Mucosa of descending colon (tissue), 3 donors: ENCODE measurements at places on chromosomes 4 and X. TPM values are rescaled to one million over a fixed set of nuclear protein-coding genes. Genes with fewer than 3 reads are reported as not detected.

Gene SAGE1
- total RNA-seq, result not detected

Gene IGBP1
- 69.7 TPM for total RNA-seq

Gene G3BP2
- 149 TPM for total RNA-seq

Gene SSX2
- total RNA-seq, result not detected

Gene KLF8
- total RNA-seq, result 3.0 TPM

Gene GPR82
- 1.3 TPM for total RNA-seq

DNA sequence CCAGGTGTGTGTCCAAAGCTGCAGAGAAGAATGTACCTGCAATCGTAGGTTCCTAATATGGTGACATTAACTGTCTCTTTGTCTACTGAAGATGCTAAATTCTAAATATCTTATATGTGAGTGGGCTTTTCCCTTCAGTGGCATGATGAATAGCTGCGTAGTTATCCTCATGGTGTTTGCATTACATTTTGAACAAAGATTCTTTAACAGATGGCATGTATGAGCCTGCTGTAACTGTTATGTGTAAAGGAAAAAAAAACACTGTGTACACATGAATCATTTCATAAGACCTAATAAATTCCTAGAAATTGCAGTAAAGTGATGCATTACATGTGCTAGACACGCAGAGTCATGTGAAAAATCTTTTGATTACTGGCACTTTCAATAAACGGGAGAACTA lies 288.0 kb downstream of the SH2D1A start:
- DNase-seq, result no peak

DNA sequence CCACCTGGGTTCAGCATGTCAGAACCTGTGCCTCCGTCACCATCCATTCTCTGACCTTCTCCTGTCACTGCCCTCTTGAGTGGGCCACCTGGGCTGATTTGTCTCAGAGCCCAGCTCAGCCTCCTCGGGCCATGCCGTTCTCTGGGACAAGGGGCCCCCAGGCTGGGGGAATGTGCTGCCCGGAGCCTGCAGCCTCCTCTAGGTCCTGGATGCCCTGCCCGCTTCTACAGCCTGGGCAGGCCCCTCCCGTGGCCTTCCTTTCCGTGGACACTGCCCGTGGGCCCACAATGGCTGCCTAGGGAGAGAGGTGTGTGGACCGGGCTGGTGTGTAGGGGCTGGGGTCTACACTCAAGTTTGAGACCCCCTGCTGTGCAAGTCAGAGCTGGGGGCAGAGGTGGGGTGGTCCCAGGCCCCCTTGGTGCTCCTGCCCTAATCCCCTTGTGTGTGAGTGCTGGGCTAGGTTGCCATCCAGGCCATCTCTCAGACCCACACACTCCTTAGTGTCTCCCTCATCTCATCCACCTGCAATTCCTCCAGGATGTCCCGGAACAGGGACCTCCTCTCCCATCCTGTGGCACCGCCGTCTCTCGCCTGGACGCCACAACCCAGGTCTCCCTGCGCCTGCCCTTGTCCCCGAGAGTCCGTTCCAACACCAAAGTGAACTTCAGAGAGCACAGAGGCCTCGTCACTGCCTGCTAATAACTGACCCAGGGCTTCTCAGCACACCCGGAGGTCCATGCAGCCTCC lies 12.4 kb downstream of the PSAPL1 start:
- DNase-seq, result no peak

- DNase-seq, result no peak
Measured at GRCh38 chr4:8729408-8730149, 137.0 kb downstream of the CPZ start.

- peak; percentile 20 for DNase-seq
Measured at GRCh38 chr4:7299908-7300710, 107.8 kb downstream of the SORCS2 start.

DNA sequence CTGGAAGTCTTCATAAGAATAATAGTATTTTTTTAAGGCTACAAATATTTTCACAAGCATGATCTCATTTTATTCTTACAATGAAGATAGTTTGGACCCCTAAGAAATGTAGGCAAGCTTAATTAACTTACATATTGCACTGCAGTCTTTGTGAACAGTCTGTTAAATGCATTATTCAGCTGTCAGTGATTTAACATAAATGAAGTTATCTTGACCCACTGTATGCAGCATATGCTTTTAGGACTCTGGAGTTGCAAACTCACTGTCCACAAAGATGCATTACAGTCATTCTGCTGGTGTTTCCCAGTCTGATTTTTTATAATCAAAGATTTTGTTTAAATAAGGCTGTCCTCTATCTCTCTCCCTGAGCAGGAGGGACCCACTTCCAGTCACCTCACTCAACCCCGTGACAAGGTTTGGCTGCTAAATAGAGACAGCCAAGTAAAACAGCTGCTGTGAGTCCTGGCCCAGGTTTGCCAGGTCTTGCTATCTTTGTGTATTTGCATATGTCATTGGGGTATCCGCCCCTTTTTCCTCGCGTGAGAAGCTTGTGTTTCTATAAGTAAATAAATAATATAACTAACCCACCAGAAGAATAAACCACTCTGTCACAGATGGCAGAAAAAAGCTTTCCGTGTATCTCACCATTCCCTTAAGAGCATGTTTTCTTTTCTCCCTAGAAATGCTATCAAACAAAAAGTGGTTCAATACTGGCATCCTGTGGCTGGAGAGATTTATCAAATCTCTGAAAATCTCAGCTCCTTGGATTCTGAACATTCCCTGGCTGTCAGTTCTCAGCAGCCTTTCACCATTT lies 67.0 kb downstream of the SLC7A11 start:
- DNase-seq, result peak; percentile 65

DNA sequence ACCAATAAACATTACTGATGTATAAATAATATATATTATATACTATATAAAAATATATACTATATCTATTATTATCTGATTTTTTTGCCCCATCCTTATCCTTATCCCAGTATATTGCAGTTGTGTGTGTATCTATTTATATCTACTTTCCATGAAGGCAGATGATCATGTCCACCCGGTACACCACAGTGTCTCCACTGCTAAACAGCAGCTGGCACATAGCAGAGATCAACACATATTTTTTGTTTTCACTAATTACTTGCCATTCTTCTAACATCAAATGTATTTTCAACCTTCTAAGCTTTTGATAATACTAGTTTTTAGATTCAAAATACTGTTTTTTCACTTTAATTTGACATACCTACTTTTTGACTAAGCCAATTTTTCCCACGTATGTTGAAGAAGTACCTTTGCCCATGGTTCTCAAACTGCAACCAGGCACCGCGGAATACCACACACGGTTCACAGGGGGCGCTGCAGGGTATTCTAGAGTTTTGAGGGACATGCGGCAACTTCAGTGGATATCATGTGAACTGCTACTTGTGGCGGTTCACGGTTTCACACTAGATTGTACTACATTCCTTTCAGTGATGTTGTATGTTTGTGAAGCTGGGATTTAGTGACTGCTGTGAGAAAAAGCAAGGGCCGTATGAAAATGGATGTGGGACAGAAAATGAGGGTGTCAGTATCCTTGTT lies 182.5 kb upstream of the NPY2R start:
- peak; percentile 77 for DNase-seq

- DNase-seq, result no peak
Measured at GRCh38 chr4:72319601-72320021, 249.4 kb downstream of the ADAMTS3 start.

GRCh38 chrX:10939424-10939823 lies 171.7 kb upstream of the HCCS start:
- no peak for DNase-seq

- no peak for DNase-seq
Measured at GRCh38 chr4:16075061-16075460, 8.8 kb downstream of the PROM1 start.

- no peak for DNase-seq
Measured at GRCh38 chr4:3070709-3071500, 3.4 kb downstream of the HTT-AS start.

GRCh38 chrX:107574054-107574683 lies 54.1 kb upstream of the PRPS1 start:
- no peak for DNase-seq

GRCh38 chr4:120498678-120499077 lies 423.8 kb downstream of the PRDM5 start:
- DNase-seq, result no peak

GRCh38 chrX:123807835-123808416 lies 51.9 kb upstream of the XIAP start:
- no peak for DNase-seq

GRCh38 chr4:70927502-70928137 lies 25.5 kb downstream of the MOB1B start:
- no peak for DNase-seq

DNA sequence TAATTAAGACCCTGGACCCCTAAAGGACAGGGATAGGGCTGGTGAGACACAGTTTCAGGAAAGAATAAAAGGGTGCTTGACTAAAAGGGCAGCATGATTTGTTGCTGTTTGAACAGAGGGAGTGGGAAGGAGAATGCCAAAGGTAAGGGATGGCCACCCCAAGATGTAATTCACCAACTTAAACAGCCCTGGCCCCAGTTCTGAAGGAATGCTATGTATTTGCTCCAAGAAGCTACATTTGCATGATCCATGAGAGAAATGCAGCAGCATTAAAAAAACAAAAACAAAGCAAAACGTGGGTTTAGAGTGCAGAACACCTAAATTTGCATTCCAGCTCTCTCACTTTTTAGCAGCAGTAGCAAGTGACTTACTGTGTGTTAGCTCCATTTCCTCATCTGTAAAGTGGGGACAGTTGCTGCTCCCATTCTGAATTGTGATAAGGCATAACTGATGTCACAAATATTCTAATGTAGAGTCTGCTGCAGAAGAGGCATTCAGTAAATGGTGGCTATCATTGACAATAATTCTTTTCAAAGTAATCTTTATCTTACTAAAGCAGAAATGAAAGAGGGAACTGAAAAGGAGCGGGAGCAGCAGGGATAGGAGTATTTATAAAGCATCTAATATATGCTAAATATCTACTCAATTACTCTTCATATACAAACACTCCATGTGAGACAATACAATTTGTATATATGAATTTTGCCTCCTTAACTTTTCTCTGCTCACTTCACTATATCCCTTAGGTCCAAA lies 115.8 kb downstream of the PPARGC1A start:
- no peak for DNase-seq

DNA sequence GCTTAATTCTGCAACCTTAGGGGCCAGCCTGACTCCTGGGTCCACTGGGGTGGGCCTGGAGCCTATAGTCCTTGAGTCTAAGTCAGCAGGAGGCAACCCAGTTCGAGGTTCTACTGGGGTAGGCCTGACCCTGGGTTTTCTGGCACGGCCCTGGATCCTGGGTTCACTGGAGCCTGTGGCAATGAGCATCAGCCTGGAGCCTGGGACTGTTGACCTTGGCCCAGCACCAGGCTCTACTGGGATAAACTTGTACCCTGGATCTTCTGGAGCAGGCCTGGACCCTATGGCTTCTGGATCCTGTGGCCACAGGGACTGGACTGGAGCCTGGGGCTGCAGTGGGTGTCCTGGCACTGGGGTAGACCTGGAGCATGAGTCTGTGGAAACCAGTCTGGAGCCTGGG lies 874.3 kb upstream of the INTU start:
- no peak for DNase-seq

GRCh38 chrX:154348114-154348531 lies 26.3 kb downstream of the FLNA start:
- peak; percentile 12 for DNase-seq

GRCh38 chr4:30817447-30817846 lies 97.3 kb downstream of the PCDH7 start:
- DNase-seq, result no peak

DNA sequence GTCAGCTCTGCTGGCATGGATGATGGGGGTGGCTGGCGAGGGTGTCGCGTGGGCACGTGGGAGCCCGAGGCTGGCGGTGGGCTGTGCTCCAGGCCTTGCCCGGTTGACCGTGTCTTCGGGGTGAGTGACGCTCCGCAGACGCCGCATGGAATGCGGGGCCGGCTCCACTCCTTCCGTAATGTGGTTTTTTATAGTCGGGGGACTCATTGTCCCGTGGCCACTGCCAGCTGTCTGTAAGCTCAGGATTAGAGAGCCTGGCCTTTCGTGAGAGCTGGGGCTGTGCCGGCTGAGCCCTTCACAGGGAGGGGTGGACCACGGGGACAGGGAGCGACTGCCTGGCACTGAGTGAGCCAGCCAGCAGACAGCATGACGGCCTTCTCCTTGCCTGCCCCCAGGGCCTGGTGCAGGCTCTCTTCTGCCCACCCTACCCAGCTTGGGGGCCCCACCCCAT lies 20.4 kb downstream of the DOK7 start:
- DNase-seq, result no peak

GRCh38 chr4:121308828-121309227 lies 72.0 kb downstream of the QRFPR start:
- no peak for DNase-seq

DNA sequence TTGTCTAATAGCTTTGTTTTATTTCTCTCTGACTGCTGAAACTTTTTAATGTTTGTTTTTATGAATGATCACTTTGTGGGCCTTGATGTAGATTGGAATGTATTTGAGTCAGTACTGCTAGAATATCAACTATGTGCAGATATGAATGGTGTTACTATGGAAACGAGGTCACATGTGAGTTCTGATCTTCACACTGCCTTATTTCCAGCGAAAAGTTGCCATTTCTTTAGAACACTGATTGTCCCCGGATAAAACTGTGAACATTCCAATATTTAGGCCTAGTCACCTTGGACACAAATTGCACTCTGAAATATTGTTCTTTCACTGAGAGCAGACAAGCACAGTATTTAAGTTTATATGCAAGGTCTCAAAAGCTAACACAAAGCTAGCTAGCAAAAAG lies 27.2 kb upstream of the MAGED1 start:
- DNase-seq, result no peak

GRCh38 chr4:171847751-171848150 lies 34.5 kb downstream of the GALNTL6 start:
- DNase-seq, result no peak

GRCh38 chr4:147096667-147097604 lies 151.3 kb upstream of the TTC29 start:
- DNase-seq, result no peak

DNA sequence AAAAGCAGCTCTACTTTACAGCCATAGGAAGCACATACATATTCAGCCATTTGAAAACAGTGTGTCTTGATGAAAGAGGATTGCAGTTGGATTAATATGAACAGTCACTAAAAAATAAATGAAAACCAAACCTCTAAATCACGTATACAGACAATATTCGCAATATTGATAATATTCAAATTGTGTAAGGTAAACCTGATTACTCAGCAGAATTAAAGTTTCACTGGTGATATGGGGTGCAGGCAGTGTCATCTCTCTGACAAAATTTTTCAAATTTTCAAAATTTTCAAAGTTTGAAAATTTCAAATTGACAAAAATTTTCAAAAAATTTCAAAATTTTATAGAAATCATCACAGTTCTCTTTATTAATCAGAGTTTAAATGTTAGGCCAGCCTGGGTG lies 55.7 kb downstream of the FAT4 start:
- no peak for DNase-seq
